Effector CD4-positive, alpha-beta T cell (primary cell): ENCODE measurements at places on chromosomes 1 and 21.

DNA sequence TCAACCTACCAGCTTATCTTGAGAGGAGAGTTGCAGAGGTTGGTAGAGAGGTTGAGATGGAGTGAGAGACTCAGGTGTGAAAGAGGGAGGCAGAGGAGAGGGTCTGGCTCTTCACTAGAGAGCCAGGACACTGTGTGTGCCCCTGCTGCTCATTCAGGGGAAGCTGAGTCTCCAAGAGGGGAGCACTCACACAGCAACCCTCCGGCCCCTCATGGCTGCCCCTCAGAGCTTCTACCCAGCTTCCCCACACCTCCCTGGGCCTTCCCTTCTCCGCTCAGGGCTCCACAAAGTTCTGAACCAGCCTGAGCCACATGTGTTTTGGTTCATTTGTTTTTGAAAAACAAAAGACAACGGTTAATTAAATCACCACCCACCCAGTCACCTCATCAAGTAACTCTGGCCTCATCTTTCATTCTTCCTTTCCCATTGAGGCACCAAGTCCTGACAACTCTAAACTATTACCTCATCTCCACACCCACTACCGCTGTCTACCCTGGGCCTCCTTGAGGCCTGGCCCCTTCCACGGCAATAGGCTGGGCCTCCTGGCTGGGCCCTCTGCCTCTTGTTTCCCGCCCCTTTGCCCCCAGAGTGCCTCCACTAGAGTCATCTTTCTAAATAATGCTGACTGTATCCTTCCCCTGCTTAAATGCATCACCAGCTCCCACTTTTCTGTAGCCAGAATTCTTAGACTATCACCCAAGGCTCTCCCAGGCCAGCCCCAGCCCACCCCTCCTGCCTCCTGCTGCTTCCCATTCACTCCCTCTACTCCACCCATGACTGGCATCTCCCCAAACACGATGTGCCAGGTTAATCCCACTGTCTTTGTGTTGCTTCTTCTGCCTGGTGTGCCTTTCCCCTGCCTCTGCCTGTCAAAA lies 33.0 kb downstream of the TNNT2 start:
- DNase-seq, result no peak

GRCh38 chr1:78836726-78837125 lies 169.8 kb downstream of the ADGRL4 start:
- no peak for DNase-seq

- DNase-seq, result no peak
Observed at GRCh38 chr1:100152271-100152670, 19.3 kb downstream of the TRMT13 start.

GRCh38 chr1:1471389-1472052 lies at the start of gene ATAD3B:
Gene ATAD3B (plus strand): TSS chr1:1471765. CDS start chr1:1471885, 120 bp downstream.
- peak; percentile 90 for DNase-seq

- no peak for DNase-seq
Observed at GRCh38 chr1:175887981-175888428, 144.6 kb upstream of the TNR start.
